ENCODE measurements at places on chromosomes 7 and 10.

GRCh38 chr7:147670759-147671158 lies 919.8 kb upstream of the C7orf33 start:
- no peak for DNase-seq

DNA sequence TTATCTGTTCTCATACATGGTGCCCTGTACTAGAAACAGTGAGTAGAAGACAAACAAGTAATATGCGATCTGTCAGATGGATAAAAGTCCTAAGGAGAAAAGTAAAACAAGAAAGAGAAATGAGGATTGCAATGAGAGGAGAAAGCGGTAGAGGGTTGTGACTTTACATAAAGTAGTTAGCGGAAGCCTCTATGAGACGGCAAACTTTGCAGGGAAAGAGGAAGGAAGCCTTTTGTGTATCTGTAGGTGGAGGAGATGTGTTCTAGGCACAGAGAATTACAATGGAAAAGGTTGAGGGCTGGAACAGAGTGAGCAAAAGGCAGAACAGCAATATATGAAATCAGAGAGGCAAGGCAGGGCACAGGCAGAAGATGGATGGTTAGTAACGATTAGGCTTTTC lies 150.4 kb upstream of the SEMA3E start:
- DNase-seq, result no peak

DNA sequence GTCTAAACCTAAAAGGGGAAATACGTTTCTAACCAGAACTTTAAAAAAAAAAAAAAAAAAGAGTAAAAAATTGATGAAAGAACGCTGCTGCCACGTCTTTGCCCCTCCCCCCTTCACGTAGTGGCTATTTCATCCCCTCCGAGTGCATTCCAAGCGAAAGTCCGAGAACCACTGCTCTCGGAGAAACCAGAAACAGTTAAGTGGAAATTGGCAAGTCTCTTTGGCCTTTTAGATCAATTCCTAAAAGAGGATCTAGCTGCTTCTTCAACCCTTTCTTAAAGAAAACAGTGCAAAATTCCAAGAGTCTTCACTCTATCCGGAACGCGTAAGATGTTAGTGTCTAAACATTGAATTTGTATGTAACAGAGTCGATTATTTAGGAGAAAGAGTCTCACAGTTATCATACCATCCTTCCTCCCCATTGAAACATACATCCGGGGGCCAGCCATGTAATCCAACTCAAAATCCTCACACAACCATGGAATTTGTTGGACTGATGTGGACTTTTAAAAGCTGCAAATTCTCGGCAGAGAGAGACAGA lies 1.1 kb downstream of the P4HA1 start:
- peak; percentile 77 for DNase-seq

DNA sequence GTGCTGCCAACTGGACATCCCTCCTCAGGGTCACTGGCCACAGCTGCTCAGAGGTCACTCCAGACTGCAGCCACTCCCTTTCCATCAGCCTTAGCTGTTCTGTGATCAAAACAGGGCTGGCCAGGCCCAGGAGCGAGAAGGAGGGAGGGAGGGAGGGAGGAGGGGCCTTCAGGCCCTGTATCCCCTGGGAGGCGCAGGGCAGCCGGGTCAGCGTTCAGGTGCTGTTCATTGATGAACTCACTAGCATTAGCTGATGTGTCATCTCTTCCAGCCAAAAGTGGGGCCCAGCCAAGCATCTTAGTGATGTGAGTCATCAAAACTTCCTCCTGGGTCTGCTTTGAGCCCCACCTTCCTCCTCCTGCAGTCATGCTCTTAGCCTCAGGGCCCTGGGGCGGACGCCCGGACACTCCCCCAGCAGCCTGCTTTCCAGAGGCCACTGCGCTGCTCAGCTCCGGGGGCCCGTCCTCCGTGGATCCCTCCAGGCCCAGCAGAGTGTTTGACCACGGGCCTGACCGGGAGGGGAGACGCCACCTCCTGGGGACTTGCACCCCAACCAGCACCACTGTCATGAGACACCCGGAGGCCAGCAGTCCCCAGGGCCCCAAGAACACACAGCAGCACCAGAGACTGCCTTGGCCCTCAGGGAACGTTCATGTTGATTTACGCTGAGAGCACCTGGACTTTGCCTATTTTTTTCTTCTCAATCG lies 149.2 kb downstream of the PRKAG2 start:
- peak; percentile 56 for DNase-seq

DNA sequence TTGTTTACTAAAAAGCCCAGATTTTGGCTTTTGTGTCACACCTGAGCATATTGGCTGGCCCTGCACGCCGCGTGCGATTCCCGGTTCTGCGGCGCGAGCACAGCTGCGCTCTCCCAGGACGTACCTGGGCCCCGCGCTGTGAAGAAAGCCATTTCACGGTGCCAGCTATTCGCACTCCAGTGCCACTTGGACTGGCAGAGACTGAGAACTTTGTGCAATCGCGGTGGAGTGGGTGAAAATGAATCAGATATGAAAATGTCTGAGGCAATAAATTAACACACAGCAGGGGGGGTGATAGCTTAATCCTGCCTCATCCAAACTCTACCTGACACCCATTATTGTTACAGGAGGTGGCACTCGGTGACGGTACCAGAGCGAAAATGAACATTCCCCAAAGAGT lies 330.1 kb upstream of the MGMT start:
- no peak for DNase-seq

DNA sequence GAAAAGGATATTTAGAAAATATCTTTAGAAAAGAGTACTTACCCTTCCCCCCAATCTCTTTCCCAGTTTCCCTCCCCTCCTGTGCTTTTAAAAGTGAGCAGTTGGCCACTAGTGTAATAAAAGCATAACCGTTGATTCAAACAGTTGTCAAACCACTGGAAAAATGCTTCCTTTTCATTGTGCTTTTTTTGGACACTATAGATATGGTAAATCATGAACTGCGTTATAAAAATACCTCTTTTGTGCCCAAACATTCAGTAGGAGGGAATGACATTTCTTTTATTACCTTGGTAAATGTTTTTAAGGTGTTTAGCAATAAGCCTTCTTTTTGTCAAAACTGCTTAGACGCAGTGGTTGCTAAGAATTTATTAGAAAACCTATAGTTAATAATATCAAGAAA lies 232.4 kb downstream of the SLC25A13 start:
- DNase-seq, result no peak

GRCh38 chr7:79308192-79308591 lies 145.3 kb downstream of the MAGI2 start:
- DNase-seq, result peak; percentile 11

GRCh38 chr10:100370714-100371481 lies 23.9 kb downstream of the SCD start:
- DNase-seq, result peak; percentile 72

DNA sequence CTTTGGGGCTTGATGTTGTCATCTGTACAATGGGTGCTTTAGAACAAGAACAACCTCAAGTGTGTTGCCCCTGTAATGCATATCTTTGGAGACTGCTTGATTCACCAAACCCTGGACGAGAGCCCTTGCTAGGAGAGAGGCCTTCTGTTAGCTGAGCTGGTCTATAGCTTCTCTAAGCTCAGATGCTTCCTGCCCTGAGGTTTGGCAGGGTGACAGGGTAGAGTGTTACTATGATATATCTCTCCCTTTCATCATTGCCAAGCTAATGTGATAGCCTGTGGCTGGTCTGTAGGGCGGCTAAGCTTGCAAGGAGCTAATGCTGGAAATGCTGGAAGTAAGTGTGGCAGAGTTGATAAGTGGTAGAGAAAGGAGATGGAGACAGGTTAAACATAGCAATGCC lies 364.1 kb downstream of the RPS24 start:
- no peak for DNase-seq

GRCh38 chr10:341081-341740 lies 206.0 kb downstream of the ZMYND11 start:
- DNase-seq, result no peak

GRCh38 chr7:126720232-126720631 lies 532.5 kb downstream of the GRM8 start:
- DNase-seq, result no peak
